ENCODE measurements at places on chromosomes 3 and 15.

DNA sequence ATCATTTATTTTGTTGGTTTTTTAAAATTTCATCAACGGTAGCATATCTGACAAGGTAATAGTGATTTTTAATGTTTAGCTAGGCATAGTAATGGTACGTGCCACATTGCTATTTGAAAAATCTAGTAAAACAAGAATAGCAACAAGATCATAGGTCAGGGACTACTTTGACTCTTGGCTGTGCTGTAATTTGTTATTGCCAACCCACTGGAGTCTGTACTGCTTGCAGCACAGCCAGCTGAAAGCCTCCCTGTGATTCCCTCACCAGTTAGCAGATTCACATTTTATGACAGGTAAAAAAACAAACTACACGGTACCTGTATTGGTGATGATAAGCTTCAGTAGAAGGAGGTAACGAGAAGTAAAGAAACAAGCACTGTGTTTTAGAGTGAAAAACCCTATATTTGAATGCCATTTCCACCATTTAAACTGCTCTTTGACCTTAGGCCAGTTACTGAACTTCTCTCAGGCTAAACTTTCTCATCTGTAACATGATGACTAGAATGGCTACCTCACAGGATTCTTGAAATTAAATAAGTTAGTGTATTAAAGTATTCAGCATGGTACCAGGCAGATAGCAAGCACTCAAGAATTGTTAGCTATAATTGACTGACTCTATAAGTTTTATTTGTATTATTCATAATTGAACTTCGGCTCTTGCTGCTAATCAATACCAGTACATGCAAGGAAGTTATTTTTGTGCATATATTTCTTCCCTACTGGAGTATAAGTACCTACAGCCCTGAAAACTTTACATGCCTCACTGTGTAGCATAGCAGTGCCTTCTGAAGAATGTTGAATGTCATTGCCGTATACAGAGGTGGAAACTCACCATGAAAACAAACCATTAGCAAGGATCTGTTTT is 16.1 kb downstream of the FILIP1L start:
- DNase-seq: no peak

- DNase-seq: no peak
Observed at GRCh38 chr15:31486506-31486905, 159.9 kb downstream of the KLF13 start.

DNA sequence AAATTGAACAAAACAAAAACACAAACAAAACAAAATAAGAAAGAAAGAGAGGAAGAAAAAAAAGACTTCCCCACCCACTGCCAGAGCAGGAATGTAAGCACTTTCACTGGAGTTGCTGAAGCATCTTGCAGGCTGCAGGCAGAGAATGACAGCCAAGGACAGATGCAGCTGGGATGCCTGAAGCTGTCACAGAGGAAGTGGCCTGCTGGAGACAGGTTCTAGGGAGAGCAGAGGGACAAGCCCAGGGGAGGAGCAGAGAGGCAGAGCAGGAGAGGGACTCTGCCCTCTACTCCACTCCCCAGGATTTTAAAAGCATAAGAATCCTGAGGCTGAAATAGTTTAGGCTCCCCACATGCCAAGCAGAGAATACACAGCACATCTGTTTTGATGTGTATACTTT is 326.2 kb downstream of the TUSC7 start:
- DNase-seq: no peak

- no peak for DNase-seq
Observed at GRCh38 chr3:65597952-65598413, 440.7 kb downstream of the MAGI1 start.

DNA sequence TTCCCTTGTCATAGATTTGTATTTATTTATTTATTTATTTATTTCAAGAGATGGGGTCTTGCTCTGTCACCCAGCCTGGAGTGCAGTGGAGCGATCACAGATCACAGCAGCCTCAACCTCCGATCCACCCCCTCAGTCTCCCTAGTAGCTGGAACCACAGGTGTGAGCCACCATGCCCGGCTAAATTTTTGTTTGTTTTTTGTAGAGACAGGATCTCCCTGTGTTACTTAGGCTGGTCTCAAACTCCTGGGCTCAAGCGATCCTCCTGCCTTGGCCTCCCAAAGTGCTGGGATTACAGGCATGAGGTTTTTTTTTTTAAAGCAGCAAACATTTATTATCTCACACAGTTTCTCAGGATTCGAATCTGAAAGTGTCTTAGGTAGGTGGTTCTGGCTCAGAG is 2.5 kb downstream of the TTBK2 start:
- DNase-seq: no peak

DNA sequence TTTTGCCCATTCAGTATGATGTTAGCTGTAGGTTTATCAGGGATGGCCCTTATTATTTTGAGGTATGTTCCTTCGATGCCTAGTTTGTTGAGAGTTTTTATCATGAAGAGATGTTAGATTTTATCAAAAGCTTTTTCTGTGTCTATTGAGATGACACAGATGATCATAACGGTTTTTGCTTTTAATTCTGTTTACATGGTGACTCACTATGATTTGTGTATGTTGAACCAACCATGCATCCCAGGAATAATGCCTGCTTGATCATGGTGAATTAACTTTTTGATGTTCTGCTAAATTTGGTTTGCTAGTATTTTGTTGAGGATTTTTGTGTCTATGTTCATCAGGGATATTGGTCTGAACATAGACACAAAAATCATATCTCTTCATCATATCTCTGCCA is 8.3 kb downstream of the GPR156 start:
- DNase-seq: no peak

DNA sequence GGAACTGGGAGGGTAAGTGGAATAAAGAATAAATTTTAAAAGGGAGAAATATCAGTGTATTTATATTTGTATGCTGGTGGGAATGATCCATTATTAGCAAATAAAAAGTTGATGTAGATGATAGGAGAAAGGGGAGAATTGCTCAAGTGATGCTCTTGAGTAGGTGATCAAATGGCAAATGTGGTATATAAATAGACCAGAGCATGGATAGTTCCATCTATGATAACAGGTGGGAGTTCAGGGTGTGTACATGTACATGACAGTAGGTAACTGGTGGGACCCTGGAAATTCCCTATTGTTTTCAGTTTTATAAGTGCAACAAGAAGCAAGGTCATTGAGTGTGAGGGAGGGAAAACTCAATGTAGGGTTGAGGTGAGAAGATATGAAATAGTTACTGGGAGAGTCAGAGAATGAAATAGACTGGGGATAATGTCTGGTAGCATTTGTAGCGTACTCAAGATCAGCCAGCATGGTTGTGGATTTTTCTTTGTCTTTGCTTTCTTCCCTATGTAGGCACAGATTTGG is 31.3 kb upstream of the EBLN2 start:
- DNase-seq: no peak

- DNase-seq: no peak
Observed at GRCh38 chr3:142168514-142168913, 19.2 kb upstream of the TFDP2 start.

DNA sequence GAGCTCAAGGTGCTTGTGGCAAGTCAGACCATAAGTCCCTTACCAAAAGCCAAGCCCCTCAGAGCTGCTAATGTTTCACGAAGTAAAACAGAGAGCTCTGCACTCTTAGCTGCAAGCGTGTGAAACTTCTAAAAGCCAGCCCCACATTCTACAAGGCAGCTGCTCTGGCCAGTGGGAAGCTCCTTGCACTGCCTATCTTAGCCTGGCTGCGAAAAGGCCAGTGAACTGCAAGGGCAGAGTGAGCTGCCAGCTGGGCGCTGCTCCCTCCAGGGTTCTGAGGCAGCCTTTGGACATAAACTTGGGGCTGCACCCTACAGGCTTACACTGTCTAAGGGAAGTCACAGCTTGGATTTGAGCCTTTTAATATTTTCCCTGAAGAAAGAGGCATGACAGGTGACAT is 2.2 kb upstream of the MUSTN1 start:
- DNase-seq: no peak

- DNase-seq: no peak
Observed at GRCh38 chr3:149115114-149115513, 14.3 kb upstream of the HPS3 start.

DNA sequence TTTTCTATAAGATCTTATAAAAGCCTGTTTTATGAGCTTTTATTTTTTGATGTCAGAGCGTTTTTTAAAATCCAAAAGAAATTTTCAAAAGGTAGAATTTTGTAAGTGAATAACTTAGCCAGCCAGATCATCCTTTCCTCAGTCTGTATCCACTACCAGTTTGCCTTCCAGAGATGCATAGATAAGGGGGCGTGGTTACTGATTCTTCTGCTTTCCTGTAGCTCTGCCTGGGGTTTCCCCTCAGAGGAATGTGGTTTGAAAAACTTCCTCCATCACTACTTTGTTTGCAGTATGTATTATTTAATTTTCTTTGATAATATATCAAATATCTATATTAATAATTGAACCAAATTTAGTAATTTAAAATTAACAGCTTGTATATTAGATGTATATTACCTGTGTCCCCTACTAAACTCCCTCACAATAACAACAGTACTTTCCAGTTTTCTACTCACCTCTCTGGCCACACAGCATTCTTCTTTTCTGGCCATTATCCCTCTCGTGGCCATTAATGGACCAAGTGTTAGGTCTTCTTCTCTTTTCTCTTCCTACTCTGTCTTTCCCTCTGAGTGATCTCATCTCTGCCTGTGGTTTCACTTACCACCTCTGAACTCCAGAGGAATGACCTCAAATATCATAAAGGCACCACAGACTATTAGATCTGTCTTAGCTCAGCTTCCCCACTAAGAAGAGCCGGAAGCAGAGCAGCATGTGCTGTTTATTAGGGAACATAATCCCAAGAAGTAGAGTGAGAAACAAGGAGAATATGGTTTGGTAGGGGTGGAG is 239.7 kb downstream of the UBE2E2 start:
- no peak for DNase-seq

DNA sequence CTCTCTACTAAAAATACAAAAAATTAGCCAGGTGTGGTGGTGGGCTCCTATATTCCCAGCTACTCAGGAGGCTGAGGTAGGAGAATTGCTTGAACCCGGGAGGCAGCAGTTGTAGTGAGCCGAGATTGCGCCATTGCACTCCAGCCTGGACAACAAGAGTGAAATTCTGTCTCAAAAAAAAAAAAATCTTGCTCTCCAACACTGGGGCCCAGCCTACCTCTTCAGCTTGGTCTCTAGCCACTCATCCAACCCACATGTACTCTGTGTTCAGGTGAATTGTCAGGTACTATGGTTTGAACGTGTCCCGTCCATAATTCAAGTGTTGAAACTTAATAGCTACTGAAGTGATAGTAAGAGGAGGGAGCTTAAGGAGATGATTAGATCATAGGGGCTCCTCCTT is 22.4 kb upstream of the RAB7A start:
- no peak for DNase-seq

GRCh38 chr3:41701191-41701698 is 260.7 kb downstream of the ULK4 start:
- no peak for DNase-seq

- peak; percentile 93 for DNase-seq
Observed at GRCh38 chr3:99659032-99659431, 20.6 kb downstream of the COL8A1 start.

DNA sequence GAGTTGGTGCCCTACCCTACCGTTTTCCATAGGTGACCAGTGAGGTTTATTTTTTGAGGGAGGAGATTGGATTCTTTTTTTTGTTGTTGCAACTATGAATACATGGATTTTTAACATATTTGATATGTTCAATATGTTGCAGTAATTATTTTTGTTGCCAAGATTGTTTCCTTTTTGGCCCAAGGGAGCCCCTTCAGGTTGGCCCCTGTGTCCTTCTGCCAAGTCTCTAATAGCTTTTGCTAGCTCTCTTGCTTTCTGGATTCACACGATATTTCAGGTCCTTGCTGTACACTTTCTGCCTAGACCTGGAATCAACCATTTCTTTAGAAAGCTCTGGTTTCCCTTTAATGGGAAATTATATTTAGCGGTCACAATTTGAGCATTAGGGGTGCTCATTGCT is 22.7 kb upstream of the SLC28A1 start:
- DNase-seq: no peak

DNA sequence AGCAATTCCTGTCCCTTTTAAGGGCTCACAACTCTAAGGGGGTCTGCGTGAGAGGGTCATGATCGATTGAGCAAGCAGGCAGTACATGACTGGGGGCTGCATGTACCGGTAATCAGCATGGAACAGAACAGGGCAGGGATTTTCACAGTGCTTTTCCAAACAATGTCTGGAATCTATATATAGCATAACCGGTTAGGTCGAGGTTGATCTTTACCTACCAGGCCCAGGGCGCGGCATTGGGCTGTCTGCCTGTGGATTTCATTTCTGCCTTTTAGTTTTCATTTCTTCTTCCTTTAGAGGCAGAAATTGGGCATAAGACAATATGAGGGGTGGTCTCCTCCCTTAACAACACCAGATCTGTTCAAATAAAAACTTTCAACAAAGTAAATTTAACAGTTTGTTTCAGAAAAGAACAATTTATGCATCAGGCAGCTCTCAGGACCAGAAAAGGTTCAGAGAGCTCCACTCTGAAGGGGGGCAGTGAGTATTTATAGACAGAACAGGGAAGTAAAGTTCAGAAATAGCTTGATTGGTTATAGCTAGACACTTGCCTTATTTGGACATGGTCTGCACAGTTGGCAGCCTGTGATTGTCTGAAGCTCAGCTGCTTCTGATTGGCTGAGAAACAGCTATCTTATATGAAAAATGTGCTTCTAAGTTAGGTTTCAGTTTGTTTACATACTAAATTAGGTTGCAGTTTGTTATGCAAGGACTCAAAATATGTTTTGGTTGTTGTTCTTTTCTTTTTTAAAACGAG is 17.2 kb upstream of the B4GALT4 start:
- no peak for DNase-seq

GRCh38 chr3:122562923-122563716 is 980 bp downstream of the PARP9 start:
- no peak for DNase-seq

DNA sequence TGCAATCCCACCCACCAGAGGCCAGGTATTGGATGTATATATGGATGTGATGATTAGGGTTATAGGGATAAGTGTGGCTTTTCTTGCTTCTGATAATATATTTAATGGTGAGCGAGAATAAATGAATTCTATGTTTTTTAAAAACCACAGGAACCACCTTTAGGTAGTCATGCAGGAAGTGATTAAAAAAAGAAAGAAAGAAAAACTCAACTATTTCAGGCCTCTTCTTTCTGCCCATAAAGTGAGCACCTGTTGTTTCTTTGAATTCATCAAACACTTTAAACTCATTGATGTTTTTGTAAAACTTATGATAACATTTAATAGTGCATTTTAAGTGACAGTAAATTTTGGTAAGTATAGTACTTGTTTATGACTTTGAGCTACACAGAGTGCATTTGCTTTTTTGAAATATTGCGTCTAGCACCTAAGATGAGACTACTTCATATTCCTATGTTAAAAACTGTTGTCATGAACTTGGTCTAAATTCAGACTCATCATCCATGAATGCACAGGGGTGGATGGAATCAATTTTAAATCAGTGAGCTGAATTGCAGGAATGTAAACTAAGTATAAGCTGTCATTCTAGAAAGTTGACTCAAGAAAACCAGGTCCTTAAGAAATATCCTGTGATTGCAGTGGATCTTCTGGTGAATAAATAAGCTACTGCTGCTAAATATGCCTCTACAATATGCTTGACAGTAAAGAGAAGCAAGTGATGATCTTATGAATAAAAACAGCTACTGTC is 764.4 kb upstream of the NECTIN3 start:
- DNase-seq: no peak

- DNase-seq: no peak
Observed at GRCh38 chr15:74616996-74617395, 1.4 kb downstream of the CLK3 start.

- DNase-seq: no peak
Observed at GRCh38 chr15:20368974-20369373, 172.6 kb downstream of the GOLGA6L6 start.

Data from astrocyte of the cerebellum (primary cell).